ENCODE measurements at places on chromosomes 5 and 9. TPM values are rescaled to one million over a fixed set of nuclear protein-coding genes. Genes with fewer than 3 reads are reported as not detected.

GAPVD1 gene
- 47.4 TPM for total RNA-seq

DNA sequence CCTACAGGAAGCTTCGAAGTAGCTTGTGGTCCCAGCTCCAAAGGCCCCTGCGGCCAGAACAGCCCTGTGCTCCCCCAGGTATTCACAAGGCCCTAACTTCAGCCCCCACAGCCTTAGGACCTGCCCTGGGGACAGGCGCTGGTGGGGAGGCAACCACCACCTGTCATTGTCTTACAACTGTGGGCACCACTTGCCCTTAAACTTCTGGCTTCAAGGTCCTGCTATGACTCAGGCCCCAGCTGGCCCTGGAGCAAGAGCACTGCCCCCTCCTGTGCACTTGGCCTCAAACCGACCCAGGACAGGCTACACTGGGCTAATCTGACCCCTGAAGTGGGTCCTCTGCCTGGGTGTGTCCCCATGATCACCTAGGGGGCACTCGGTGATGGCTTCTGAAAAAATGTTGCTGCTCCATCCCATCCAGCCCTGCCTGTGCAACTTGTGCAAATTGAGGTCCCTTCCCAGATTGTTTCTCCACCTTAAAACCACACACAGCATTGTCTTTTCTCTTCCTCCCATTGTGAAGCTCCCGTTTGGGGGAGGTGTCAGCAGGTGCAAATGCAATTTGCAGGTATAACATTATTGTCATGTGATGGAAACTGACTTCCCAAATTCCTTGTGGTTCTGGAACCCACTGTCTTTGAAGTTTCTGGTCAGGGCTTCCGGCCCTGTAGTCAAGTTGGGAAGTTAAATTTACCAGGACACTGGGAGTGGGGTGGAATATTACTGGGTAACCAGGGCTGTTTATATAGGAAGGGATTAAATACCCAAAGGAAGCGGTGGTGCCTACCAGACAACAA lies 1.1 kb upstream of the PROB1 start:
- no peak for DNase-seq

ITK gene
- 0.47 TPM for total RNA-seq

DNA sequence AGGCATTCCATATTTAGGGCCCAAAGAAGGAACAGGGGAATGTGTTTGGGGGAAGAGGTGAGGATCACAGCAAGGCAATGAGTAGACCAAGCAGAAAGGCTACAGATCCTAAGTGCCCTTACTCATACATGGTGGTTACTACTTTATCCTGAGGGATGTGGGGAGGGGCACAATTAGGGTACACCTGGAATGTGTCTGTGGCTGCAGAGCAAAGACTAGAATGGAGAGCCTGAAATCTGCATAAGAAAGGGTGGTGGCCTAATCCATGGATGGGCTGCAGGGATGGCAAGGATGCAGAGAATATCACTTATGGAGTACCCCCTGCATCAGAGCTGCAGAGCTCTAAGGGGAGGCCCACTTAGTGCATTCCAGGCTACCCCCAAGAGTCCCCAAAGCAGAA lies 352.6 kb upstream of the TRPC7 start:
- no peak for DNase-seq

TNFSF8 gene
- 0.28 TPM for total RNA-seq

SPINK7 gene
- not detected for total RNA-seq

GRCh38 chr5:171743436-171744076 lies 42.1 kb upstream of the SMIM23 start:
- no peak for DNase-seq

- no peak for DNase-seq
Measured at GRCh38 chr5:128682669-128683068, 144.6 kb upstream of the FBN2 start.

DNA sequence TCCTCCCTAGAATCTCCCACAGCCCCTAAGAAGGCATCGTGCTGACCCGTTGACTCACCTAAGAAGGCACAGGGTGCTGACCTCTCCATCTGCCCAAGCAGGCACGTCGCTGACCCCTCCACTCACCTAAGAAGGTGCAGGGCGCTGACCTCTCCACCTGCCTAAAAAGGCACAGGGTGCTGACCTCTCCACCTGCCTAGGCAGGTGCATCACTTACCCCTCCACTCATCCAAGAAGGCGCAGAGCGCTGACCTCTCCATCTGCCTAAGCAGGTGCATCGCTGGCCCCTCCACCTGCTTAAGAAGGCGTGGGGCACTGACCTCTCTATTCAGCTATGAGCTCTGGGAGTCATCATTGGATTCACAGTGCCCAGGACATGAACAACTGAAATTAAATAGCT lies 54.4 kb upstream of the FCN1 start:
- no peak for DNase-seq

CCDC183 gene
- 0.75 TPM for total RNA-seq

PIP5K1B gene
- total RNA-seq: 30.9 TPM

WNK2 gene
- 2.7 TPM for total RNA-seq

Data from liver (tissue), 10 donors.